ENCODE measurements at places on chromosomes 11 and 22.

GRCh38 chr11:64763526-64764039 is 3.8 kb upstream of the PYGM start:
- no peak for DNase-seq

DNA sequence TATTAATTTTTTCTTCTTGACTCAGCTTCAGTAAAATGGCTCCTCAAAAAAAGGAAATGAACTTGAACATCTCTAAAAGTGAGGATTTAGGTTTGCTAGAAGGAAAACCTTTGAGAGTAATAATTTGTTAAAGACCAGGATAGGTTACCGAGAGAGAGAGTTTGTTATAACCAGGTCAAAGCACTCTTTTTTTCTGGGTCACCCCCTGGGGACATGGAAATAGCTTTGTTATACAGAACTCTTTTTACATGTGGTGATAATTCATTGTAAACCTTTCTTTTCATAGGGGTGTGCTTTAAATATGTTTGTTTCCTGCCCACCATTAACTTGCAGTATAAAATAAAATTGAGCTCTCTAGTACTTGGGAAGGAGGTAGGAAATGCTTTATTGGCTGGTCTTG is 47.7 kb downstream of the DNAJC24 start:
- no peak for DNase-seq

- no peak for DNase-seq
These were observed 63.0 kb downstream of the PPFIBP2 start for GRCh38 chr11:7576726-7577290.

- no peak for DNase-seq
These were observed 158.8 kb upstream of the PGR start for GRCh38 chr11:101288392-101288791.

DNA sequence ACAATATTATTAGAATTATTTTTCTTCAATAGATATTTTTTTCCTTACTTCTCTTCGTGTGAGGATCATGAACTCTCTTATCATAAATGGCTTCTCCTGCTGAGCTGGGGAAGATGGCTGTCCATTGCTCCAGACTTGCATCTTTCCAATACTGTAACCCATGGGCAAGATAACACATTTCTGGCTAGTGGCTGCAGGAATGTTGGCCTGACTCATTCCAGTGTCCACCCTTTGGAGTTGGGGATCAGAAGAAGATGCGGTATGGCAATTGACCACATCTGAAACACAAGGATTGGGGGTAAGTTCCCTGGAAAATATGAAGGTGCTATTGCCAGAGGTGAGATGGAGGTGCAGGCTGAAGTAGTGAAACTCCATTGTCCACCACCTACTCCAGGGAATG is 92.8 kb downstream of the FAR1 start:
- DNase-seq: no peak

GRCh38 chr22:48715511-48715910 is 1112.2 kb downstream of the BRD1 start:
- no peak for DNase-seq

- DNase-seq: no peak
These were observed 1.9 kb downstream of the CLDN5 start for GRCh38 chr22:19522190-19522880.

DNA sequence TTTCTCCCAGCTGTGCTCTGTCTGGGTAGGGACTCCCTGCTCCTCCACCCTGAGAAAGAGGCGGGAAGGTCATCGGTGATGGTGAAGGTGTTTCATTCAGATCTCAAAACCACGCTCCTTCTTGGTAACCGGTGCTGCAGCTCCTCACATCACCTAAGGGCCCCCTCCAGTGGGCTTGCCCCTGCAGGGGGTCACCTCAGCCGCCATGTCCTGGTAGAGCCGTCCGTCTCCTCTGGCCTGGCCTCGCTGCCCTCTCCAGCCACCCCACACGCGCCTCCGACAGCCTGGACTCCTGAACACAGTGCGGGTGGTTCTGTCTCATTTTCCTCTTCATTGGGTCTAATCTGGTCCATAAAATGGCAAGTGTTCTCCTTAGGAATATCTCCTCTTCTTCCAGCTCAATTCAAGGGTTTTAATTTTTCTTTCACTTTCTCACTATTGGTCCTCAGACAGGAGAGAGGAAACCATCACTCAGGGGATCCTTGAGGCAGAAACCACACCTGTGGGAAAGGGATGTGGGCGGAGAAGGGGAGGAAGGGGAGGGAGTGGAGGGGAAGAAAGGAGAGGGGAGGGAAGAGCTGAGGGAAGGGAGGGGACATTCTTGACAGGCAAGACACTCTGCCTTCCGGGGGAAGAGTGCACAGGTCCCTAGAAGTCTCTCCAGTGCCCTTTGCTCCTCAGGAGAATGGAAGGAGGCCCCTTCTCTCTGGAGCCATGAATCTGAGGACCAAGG is 1338.4 kb downstream of the TBC1D22A start:
- no peak for DNase-seq

GRCh38 chr22:39311592-39312400 is 7.6 kb downstream of the RPL3 start:
- DNase-seq: no peak

DNA sequence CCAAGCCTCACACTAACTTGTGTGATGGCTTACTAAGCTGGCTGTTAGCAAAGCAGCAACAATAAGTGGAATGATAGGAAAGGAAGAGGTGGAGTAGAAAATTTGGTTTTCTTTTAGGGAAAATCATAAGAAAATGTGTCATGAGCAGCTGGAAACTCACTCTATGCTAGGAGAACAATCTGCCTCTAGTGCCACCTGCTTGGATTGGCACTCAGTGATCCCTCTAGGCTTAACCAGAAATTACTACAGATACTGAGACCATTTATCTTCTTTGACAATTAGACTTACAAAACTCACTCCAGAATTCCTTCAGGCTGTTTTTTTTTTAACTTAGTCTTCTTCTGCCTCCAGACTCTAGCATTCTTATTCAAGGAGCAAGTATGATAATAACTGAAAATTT is 117.3 kb downstream of the CD44 start:
- no peak for DNase-seq

GRCh38 chr22:44677871-44678555 is 24.0 kb upstream of the PRR5 start:
- no peak for DNase-seq

DNA sequence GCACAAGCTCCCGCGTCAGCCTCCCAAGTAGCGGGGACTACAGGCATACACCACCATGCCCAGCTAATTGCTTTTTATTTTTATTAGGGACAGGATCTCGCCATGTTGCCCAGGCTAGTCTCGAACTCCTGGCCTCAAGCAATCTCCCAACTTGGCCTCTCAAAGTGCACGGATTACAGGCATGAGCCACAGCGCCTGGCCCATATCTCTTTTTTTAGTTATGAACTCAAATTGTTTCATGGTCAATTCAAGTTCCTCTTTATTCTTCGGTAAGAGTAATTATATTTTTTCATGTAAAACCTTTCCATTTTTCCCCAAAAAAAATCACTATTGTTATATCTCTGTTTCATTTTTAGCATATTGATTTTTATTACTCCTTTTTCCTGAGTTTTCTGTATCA is 25.5 kb downstream of the FCHSD2 start:
- DNase-seq: no peak

DNA sequence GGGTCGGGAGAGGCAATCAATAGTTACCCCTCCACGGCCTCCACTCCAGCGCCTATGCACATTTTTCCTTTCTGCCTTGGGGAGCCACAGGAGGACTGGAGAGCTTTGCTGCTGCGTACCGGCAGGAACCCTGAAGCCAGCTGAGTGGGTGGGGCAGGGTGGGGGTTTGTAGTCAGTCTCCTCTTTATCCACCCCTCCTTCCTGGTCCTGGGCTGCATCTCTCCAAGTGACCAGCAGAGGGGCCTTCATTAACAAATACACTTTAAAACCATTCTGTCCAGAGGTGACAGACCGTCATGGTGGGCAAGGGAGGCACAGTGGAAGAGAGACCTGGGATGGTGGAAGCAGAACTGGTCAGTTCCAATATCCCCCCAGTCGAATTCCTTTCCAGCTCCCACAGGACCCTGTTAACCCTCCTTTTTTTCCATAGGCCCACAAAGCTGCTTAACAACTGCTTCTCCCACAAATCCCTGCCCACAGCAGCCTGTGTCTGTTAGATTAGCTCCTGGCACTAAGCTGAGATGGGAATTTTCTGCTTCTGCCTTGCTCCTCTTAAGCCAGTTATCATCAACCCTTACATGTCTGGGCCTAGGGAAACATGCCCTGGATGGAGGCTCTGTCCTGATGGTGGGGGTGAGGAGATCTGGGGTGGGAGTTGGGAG is 3.9 kb upstream of the ABCG4 start:
- no peak for DNase-seq

- peak; percentile 12 for DNase-seq
These were observed at the start of gene OAF for GRCh38 chr11:120210626-120211521. OAF (plus strand) TSS chr11:120211032; CDS start chr11:120211280, 248 bp downstream.

DNA sequence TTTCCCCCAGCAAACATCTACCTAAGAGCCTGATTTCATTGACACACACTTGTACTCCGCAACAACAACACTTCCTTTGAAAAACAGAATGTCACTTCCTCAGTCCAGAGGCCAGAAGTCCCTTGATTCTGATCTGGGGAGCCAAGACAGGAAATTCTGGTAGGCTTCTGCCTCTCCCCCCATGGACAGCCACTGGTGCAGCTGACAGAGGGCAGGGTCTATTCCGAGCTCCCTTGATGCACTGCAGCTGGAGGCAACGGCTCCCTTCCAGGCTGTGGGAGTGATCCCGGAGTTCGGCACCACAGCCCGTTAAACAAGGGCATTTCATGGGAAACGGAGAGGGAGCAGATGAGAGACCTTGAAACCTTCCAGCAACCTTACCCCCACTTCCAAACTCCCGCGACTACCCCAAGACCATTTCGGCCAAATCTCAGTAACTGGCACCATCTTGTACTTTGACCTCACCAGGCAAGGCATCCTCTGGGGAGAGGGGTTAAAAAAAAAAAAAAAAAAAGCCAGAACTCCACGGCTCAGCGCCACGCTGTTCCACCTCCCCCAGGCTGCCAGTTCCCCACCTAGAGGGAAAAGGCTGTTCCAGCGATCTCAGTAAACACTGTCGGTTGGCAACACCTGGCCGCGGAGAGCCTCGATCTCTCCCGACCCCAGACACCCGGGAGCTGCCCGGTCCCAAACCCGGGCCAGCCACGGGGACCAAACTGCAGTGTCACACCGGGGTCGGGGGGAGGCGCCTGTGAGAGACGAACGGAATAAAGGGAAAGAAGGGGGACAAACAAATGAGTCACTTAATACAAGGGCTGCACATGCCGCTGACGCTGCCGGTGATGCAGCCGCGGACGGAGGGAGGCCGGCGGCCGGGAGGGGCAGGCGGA is 1.1 kb downstream of the GAB2 start:
- peak; percentile 48 for DNase-seq

DNA sequence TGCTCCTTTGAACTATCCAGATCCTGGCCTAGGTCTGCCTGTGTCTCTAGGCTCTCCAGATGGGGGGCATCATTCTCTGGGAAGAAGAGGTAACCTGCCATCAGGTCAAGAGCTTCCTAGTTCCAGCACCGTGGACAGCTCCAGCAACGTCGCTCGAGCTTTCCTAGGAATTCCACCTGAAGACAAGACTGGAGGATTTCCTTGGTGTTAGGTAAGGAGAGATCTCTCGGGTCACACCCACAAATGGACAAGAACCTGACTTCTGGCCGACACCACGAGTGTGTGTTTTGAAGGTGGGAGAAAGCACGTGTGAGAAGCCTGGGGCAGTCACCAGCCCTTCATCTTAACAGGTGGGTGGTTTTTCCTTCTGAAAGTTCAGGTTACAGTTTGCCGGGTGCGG is 1.2 kb downstream of the PRG3 start:
- DNase-seq: no peak

- DNase-seq: no peak
These were observed 18.3 kb downstream of the AMPD3 start for GRCh38 chr11:10473371-10473770.

DNA sequence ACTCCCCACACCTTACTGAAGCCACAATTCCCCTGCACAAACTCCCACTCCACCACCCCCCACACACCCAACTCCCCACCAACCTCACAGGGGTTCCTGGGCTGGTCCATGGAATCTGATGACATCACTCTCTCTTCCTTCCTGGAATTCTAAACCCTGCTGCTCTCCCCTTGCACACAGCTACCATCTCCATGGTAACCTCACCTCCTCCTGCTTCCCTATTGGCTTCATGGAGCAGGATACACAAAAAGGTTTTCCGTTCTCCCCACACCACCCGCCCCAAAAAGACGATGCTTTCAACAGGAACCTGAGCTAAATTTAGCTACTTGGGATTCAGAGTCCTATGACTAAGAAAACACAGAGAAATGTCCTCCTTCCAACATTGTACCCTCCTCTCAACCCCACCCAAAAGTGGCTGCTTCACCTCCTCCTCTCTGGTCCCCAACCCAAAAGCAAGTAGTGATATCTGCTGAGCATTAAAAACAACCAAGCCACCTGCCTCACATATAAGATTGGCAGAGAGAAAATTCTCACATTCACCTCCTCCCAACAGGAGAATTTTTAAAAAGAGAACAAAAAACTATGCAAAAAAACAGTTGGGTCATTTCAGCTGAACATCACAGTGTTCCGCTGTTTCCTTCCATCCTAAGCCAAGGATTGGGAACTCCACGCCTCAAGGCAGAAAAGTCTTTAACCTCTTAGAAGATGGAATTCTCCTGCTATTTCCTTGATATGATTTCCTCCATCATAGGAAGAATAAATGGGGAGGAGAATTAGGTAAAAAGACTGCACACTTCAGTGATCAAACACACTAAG is 66.9 kb downstream of the RBFOX2 start:
- DNase-seq: no peak

- DNase-seq: no peak
These were observed 400.8 kb downstream of the SOX6 start for GRCh38 chr11:15955595-15955994.

DNA sequence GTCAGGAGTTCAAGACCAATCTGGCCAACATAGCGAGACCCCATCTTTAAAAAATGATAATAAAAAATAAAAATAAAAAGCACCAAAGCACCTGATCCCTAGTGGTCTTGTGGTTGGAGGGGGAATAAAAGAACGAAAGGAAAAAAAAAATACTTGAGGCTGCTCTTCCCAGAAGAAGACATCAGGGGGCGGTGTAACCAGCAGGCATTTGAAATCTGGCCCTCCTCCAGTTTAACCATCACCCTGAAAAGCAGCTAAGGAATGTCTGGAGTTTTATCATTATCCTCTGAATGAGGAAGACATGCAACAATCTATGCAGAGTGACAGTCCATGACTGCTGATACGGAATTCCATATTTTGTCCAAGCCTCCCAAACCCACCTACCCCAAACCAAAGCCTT is 5.6 kb upstream of the KCTD17 start:
- no peak for DNase-seq

DNA sequence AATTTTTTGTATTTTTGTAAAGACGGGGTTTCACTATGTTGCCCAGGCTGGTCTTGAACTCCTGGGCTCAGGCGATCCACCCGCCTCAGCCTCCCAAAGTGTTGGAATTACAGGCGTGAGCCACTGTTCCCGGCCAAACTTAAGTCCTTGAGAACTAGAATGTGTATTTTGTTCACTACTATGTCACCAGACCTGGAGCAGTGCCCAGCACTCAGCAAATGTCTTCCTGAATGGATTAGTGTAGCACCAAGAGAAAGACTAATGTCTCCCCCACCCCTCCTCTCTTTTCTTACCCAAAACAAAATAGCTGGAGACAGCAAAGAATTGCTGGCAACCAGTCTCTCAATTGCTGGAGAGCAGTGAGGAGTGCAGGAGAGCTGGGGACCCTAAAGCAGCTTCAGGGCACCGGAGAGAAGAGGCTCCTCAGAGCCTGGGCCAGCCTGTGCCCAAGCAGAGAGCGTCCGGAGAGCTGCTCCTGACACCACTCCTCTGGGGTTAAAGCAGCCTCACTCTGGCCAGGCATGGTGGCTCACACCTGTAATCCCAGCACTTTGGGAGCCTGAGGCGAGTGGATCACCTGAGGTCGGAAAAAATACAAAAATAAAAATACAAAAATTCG is 14.9 kb downstream of the SLC25A18 start:
- no peak for DNase-seq

- DNase-seq: peak; percentile 77
These were observed at the start of gene MAJIN for GRCh38 chr11:64971421-64972233. MAJIN (minus strand) TSS chr11:64972108; CDS start chr11:64959405, 12,703 bp downstream.
